ENCODE measurements at places on chromosomes 16 and 17.

GRCh38 chr16:79933603-79934002 is 333.1 kb upstream of the MAF start:
- no peak for DNase-seq

DNA sequence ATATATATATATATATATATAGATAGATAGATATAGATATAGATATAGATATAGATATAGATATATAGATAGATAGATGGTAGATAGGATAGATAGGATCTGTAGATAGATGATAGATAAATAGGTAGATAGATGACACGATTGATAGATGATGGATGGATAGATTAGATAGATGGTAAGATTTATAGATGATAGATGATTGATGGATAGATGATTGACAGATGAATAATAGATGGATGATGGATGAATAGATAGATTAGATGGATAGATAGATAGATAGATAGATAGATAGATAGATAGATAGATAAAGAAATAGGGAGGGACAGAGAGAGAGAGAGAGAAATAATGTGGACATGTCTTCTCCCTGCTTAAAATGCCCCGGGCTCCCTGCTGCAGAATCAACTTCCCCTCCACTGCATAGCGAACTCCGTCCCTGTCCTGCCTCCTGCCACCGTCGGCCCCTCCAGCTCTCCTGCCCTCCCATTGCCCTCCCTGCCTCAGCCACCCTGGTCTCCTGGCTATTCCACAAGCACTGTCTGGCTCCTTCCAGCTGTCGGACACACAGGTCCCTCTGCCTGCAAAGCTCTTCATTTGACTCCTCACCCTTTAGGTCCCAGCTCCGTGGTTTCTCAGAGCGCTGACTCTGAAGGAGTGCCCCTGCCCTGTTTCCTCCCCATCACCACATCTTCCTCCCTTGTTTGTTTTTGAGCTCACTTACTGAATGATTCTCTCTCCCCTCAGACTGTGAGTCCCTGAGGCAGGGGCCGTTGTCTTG is 254.0 kb downstream of the KATNIP start:
- no peak for DNase-seq

- DNase-seq = no peak
Measured at GRCh38 chr17:71251951-71252350, 868.9 kb upstream of the SOX9 start.

DNA sequence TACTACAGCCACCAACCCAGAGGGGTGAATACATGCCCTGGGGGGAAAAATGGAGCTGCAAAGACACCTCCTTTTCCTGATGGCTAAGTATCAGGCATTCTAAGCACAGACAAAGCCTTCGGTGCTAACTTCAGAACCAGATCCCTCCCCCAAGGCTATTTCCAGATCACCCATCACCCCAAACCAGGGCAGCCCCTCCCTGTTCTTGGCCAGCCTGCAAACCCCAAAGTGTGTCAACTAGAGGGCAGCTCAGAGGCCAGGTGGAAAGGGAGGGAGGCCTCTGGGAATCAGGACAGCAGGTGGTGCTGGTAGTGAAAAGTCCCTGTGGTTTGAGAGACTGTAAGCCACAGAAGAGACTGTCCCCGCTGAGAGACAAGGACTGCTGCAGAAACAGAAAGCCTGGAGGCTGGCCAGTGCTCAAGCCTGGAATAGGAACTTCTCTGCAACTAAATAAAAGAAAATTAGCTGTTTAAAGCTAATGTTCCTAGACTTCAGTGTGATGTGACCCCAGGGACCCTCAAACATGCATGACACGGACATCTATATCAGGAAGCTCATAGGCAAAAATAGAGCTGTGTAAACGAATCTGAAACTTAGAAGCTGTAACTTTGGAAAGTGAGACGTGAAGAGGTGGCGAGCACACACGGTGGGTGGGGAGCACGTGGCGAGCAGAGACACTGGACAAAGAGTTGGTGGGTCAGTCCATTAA is 9.1 kb downstream of the TUBG1 start:
- DNase-seq = no peak

Measured in CD4-positive, alpha-beta T cell treated with Interleukin-6 at 100 ng/mL for 8 hours (primary cell).